CD4-positive, alpha-beta T cell treated with Interleukin-12 subunit alpha and Interleukin-12 subunit beta, for 1 hour (primary cell): ENCODE measurements at places on chromosomes 13 and 19.

DNA sequence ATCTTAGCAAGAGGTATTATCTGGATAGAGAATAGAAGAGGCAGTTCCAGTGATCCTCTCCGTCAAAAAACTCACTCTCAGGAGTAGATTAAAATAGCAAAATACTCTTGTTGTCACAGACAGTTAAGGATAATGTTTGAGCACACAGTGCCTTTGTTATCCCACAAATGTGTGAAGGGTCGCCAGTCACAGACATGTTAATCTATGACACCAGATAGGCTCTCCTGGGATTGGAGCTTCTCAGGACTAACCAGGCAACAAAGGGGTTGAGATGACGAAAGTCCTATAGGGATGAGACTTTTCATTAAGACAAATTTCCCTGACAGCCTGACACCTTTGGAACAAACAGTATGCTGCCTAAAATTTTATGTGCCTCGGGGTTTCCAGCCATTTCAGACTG lies 1947.1 kb downstream of the OLFM4 start:
- no peak for DNase-seq

DNA sequence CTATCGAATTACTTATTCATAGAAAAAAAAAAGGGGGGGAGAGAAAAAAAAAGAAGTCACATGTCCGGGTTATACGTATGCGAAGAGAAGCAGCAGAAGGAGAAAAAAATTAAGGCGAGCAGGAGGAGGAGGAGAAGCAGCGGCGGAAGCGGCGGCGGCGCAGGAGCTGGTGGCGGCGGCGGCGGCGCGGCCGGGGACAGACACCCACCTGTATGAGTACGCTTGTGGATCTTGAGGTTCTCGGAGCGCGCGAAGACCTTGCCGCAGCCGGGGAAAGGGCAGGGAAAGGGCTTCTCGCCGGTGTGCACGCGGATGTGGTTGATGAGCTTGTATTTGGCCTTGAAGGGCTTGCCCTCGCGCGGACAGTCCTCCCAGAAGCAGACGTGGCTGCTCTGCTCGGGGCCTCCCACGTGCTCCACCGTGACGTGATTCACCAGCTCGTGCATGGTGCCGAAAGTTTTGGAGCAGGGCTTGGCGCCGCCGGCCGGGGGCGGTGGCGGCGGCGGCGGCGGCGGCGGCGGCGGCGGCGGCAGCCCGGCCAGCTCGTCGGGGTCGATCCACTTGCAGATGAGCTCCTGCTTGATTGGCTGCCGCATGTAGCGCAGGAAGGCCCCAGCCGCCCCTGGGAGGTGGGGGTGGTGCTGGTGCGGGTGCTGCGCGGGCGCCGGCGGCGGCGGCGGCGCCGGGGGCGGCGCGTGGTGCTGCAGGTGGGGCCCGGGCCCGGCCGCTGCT lies 1.5 kb downstream of the ZIC5 start:
- DNase-seq, result peak; percentile 40

- no peak for DNase-seq
Measured at GRCh38 chr13:77099415-77099814, 72.5 kb upstream of the FBXL3 start.

- no peak for DNase-seq
Measured at GRCh38 chr13:28392428-28392827, 102.5 kb downstream of the FLT1 start.

DNA sequence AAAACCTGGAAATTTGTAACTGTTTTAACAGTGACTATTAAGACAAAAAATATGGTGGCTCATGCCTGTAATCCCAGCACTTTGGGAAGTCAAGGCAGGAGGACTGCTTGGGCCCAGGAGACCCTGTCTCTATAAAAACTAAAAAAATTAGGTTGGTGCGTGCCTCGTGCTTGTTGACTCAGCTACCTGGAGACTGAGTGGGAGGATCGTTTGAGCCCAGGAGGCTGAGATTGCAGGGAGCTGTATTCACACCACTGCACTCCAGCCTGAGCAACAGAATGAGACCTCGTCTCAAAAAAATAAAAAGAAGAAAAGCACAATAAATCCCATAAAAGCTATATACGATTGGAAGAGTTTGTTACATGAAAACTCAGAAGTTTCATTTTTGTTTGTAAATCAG lies 23.7 kb downstream of the KLF5 start:
- no peak for DNase-seq

- DNase-seq, result no peak
Measured at GRCh38 chr19:6228551-6229215, 51.1 kb downstream of the MLLT1 start.

- peak; percentile 49 for DNase-seq
Measured at GRCh38 chr19:6963937-6964336, 57.3 kb downstream of the MBD3L2B start.

- DNase-seq, result peak; percentile 16
Measured at GRCh38 chr13:96053003-96053703, at the start of gene UGGT2. UGGT2 (minus strand) TSS chr13:96053401; CDS start chr13:96053312, 89 bp downstream.

GRCh38 chr13:23794267-23795161 lies 94.7 kb downstream of the MIPEP start:
- DNase-seq, result no peak

DNA sequence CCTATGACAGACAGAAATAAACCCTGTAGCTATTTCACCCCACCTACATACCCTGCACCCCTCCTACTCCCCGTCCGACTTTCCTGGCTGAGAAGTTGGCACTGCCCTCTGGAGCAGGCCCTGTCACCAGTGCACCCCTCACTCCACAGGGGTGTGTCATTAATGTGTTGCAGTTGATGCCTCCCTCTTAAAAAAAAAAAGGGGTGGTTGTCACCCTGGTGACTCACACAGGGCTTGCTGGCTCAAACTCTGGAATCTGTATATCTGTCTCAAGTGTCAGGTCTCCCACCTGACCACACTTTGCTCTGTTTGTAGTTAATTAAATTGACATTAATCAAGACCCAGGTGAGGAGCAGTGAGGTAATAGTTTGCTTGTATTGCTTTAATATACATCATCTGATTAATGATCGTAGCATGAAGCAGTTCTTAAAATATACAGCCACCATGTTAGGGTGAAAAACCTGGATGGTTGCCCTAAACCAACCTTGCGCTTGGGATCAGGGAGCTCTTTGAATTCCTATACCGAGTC lies 2.0 kb upstream of the GATAD2A start:
- no peak for DNase-seq

- no peak for DNase-seq
Measured at GRCh38 chr19:8245869-8246835, 37.0 kb downstream of the CERS4 start.

DNA sequence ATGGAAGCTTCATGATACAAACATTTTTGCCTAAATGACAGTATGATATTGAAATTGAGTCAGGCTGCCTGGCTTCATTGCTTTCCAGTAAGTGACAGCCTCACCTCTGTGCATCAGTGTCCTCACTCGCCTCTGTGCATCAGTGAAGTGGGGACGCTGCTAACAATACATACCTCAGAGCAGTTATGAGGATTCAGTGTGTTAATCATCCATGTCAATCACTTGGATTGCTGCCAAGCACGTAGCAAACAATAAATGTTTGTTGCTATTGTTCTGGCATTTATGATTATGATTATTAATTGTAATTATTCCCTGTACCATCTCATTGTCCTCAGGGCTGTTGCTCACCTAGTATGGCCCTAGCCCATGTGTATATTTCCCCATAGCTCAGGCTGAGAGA lies 8.8 kb downstream of the PPP2R1A start:
- no peak for DNase-seq

- DNase-seq, result no peak
Measured at GRCh38 chr19:30647891-30648720, 275.9 kb downstream of the ZNF536 start.

DNA sequence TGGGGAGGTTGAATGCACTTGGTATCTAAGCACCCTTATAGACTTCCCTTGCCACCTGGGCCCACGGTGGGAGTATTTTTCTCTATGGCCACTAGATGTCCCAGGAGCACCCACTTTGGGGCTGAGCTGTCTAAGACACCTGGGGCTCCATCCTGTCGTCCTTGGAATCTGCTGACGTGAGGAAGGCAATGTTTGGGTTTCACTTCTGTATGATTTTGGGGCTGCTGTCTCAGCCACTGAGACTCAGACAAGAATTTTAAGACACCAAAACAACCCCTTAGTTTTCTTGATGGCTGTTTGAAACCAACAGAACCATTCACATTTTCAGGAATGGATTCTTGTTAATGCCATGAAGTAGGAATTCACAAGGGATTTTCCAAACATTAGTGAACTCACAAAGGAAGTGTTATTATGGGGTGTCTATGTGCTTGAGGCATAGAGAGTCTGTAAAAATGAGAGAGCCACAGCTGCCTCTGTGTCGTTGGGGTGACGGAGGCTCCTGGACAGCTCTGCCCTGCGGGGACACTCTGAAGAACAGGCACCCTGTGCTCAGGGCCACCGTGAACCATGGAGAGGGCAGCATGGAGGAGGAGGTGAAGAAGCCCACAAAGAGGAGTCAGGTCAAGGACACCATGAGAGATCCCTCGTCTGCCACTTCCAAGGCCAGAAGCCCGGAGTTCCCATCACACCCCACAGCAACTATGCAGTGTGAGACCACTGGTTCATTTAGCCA lies 106.8 kb upstream of the SPATA13 start:
- DNase-seq, result peak; percentile 68

GRCh38 chr13:40116008-40116407 lies 460.5 kb downstream of the COG6 start:
- DNase-seq, result peak; percentile 50

- DNase-seq, result no peak
Measured at GRCh38 chr13:106369858-106370257, 165.6 kb downstream of the EFNB2 start.

- DNase-seq, result no peak
Measured at GRCh38 chr13:65155861-65156260, 2074.3 kb downstream of the PCDH9 start.

GRCh38 chr13:21894091-21894490 lies 223.2 kb downstream of the FGF9 start:
- no peak for DNase-seq

- no peak for DNase-seq
Measured at GRCh38 chr13:72141855-72142519, 275.0 kb upstream of the DACH1 start.

DNA sequence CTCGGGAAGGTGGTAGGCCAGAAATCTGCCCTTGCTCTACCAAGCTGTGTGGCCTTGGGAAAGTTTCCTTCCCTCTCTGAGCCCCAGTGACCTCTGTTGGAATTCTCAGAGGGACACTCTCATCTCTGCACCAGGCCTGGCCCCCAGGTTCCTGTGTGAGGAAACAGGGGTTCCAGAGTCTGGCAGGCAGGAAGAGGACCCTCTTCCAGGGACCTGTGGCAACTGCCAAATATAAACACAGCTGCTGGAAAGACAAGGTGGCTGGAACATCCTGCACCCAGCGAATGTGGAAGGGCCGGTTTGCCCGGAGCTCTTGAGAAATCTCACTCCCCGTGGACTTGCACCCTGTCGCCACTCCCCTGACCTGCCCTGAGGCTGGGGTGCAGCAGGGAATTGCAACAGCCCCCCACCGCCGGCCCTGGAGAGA lies 52.8 kb downstream of the GADD45B start:
- no peak for DNase-seq

- DNase-seq, result no peak
Measured at GRCh38 chr13:69124996-69125395, 982.6 kb upstream of the ATXN8OS start.

DNA sequence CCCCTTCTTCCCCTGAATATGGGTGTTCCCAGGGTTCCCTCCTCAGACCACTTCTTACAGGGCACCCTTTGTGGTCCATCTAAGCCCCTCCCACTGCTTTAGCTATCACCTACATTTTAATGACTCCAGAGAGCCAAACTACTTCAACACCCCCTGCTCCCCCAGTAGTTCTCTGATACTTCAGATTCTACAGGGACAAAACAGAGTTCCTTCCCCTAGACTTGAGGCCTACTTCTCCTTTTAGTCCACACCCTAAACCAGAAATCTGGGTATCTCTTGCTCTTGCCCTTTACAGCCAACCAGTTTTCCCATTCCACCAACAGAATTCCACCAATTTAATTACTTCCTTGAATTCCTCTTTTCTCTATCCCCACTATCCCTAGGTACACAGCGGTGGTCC lies 107.2 kb downstream of the KCNRG start:
- DNase-seq, result no peak

DNA sequence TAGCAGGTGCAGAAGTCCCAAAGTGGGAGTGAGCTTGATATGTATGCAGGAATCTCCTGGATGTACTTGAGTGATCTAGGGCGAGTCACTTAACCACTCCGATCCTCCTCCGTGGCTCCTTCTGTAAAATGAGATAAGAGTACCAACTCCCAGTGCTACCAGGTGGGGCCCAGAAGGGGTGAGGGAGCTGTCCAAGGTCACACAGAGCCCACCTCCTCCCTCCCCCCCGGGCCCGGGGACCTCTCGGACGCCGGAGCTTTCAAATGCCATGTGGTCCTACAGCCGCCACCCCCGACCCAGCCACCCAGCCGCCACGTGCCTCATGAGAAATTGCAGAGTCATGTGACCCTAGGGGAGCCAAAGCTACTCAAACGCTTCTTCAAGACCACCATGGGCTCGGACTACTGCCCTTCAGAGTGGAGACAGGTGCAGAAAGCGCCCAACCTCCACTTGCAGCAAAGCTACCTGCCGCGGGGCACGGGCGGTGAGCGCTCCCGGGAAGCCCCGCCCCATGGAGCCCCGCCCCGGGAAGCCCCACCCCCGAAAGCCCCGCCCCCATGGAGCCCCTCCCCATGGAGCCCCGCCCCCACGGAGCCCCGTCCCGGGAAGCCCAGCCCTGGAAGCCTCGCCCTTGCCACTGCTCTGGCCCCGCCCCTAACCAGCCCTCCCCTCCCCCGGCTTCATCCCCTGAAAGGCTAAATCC lies 10.1 kb upstream of the ZNF358 start:
- peak; percentile 20 for DNase-seq

GRCh38 chr19:51091895-51092873 lies 9.5 kb upstream of the KLK14 start:
- DNase-seq, result no peak

DNA sequence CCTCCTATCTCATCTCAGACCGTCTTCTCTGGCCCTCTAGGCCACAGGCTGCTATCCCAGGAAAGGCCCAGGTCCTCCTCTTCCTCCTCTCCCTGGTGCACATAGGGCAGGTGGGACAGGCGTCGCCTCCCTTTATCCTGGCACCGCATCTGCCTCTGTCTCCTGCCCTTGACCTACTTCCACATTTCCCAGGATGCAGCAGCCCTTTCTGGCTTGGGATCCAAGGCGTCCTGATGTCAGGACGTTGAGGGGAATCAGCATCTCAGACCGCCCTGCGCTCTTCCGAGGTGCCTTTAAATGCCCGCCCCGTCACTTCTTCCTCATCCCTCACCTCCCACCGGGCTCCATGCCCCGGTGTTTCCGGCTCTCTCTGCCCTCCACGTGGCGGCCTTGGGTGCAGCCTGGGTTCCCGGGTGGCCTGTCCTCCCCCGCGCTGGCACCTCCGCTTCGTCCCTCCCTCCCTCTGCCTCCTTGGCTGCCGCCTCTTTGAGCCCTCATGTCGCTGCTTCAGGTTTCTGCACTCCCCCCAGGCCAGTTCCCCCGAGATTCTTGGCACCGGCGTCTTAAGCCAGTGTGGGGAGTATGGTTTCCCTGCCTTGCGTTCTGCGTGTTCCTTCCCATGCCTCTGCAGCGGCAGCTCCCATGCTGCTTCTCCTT lies 66.3 kb downstream of the KDM4B start:
- DNase-seq, result no peak
